CMK (cell line): ENCODE measurements at places on chromosomes 3 and 15.

DNA sequence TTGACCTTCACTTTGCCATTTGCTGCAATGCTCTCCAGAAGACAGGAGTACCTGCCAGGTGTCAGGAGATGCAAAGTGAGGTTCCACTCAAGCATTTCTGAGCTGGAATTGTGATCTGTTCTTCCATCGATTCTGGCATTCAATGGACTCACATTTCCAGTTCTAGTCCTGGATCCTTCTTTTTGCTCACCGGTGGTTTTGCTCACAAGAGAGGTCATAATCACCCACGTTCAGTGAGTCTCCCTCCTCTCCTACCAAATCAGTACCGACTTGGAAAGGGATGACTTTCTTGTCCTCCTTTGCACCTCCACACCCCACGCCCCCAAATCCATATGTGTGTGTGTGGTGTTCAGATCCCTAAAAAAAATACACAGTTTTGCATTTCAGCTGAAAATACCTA lies 206.7 kb upstream of the IGF1R start:
- no peak for DNase-seq

DNA sequence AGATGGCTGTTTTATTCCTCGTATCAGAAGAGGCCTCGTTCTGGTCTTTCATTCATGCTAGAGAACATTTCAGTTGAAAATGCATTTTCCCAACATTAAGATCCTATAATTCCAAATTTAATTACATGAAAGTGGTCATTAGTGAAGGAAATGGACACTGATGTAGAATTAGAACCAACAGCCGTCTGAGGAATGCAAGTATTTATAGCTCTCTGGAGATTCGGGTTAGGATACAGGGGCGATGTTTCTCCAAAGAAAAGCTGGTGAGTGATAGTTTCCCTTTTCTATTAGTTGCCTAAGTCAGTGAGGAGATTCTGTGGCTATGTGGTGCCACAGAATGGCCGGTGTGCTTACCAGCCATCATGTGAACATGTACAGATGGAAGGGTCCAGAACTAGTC lies 109.0 kb upstream of the IL12A start:
- no peak for DNase-seq

- no peak for DNase-seq
Measured at GRCh38 chr3:122679085-122679881, 1.4 kb upstream of the PARP14 start.

DNA sequence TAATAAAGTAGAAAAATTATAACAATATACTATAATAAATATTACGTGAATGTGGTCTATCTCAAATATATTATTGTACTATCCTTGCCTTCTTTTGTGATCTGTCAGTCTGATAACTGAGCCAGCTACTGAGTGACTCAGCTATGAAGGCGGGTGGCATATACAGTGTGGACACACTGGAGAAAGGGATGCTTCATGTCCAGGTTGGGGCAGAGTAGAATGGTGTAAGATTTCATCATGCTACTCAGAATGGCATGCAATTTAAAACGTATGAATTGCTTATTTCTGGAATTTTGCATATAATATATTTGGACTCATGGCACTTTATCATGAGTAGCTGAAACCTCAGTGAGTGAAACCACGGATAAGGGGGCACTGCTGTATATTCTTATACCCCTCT lies 172.9 kb upstream of the TBC1D5 start:
- DNase-seq = no peak

DNA sequence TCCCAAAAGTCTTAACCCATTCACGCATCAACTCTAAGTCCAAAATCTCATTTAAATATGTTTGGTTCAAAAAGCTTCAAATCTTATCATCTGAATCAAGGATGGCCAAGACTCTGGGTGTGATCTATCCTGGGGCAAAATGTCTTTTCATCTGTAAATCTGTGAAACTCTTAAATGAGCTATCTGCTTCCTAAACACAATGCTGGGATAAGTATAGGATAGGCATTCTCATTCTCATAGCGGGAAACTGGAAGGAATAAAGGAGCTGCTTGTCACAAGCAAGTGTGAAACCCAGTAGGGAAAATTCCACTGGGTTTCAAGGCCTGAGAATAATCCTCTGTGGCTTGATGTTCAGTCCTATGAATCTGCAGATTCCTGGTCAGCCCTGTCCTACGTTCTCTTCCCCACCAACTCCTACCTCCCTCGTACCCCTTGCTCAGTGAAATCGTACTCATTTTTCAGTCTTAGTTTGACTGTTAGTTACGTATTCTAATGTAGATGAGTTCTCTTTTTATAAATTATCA lies 156.7 kb downstream of the EPHA3 start:
- no peak for DNase-seq

GRCh38 chr15:79412010-79412409 lies 20.1 kb upstream of the MINAR1 start:
- no peak for DNase-seq

DNA sequence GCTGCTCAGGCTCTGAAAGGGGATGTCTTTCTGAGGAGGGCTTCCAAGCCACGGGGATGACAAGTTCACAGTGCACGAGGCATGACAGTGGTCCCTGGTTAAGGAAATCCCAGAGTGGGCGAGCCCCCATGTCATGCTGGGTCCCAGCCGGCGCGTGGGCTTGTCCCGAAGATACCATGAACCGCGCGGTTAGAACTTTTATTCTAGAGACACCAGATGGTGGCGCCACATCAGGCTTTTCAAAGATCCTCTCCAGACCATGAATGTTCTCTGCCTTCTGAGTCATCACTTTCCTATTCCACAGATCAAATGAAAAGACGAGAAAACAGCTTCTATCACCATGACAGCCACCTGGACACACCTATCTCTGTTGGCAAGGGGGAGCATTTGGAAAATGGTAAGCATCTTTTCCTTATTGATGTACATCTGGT lies 227.8 kb upstream of the LYSMD4 start:
- no peak for DNase-seq

DNA sequence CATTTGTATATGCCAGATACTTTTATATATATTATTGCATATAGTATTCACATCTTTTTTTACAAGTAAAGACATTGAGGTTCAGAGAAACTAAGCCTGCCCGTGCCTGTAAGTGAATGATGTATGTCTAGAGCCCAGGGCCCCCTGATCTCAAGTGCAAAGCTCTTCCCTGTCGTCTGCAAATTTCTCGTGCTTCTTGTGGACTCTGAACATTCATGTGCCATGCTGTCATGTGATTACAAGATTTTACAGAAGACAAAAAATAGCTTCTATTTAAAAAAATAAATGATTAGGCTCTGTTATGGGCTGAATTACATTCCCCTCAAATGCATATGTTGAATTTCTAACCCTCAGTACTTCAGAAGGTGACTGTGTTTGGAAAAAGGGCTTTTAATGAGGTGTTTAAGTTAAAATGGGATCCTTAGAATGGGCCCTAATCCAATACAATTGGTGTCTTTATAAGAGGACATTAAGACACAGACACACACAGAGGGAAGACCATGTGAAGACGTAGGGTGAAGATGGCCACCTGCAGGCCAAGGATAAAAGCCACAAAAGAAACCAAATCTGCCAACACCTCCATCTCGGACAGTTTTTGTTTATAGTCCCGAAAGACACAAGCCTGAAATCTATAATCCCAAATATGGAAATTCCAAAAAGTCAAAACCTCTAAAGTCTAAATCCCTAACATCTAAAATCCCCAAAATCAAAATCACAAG lies 3.9 kb upstream of the MASP1 start:
- DNase-seq = no peak
